ENCODE measurements at places on chromosomes 4 and X.

GRCh38 chr4:147732518-147733235, 789 bp downstream of the ARHGAP10 start:
- peak; percentile 36 for DNase-seq

DNA sequence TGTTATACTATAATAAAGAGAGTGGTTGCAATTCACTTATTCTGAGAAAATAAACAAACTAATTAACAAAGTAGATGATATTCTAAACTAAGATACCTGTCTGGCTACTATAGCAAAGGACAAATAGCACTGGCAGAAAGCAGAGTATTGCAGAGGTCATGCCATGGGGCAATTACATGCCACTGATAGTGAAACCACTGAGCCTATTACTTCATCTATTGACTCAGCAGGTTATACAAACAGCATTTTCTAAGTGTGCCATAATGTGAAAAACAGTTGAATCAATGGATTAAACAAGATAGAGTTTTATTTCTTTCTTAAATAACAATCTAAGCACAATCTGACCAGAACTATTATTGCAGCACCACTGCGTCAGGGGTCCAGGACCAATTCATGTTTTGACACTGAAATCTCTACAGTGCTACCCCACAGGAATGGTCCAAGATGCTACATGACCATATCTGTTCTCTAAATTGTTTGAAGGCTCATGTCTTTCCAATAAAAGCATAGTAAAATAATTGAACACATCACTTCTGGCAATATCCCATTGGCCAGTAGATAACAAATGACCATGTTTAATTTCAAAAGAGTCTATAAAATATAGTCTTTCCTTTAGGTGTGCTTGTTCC, 389.5 kb upstream of the GRID2 start:
- DNase-seq = no peak

GRCh38 chr4:139005774-139006173, 9.8 kb upstream of the NOCT start:
- DNase-seq = no peak

- no peak for DNase-seq
Measured at GRCh38 chrX:24759786-24760185, 66.1 kb downstream of the POLA1 start.

DNA sequence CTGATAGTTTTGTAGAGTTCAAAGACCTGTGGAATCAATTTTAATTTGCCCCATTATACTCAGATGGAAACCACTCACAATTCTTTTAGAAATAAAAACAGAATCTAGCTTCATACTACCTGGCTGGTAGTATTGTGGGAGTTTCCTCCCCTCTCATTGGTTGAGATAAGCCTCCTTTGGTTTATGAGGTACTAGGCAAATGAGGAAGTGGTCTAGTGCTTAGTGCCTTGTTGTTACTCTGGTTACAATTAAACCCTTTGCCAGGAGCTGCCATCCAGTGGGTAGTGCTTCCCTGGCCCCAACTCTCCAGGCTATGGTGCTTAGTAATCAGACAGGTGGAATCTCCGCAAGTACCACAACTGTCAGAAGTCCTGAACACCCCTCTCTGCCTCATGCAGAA, 118.3 kb downstream of the CDKL5 start:
- DNase-seq = no peak

GRCh38 chr4:186307916-186308315, 41.9 kb downstream of the F11 start:
- DNase-seq = no peak

DNA sequence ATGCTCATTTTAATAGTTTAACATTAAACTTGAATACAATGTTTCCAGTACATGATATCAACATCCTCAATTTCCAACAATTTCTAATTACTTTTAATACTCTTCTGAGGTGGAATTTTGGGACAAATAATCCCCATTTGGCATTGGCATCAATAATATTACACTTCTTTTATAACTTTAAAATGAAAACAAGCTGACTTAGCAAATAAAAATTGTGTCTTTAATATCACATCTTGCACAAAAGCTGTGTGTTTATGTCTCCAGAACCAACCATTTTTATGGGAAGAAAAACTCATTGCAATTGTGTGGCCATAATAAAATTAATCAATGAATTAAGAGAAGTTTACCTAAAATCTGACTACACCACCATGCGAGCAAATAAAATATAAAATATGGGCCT, 2552.6 kb downstream of the PCDH7 start:
- no peak for DNase-seq

DNA sequence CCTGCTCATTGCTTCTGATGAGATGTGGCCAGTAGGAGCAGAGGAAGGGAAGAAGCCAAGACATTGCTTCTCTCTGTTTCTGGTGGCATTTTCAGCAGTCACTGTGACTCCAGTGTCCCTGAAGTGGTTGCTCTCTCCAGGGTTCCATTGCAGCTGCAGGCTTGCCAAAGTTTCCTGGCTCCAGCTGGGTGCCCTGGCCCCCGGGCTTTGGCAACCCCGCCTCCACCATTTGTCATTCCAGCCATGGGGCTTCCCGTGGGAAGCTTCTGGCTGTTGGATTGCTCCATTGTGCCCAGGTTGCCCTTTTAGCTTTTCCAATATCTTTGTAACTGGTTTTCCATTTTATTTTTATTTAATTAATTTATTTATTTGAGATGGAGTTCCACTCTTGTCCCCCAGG, 12.7 kb downstream of the FGFBP1 start:
- no peak for DNase-seq
